ENCODE measurements at places on chromosomes 5 and 9. TPM values are rescaled to one million over a fixed set of nuclear protein-coding genes. Genes with fewer than 3 reads are reported as not detected.

The PTPA gene
- polyA plus RNA-seq: 12.2 TPM

The ZDHHC11 gene
- not detected for polyA plus RNA-seq

The PDE8B gene
- polyA plus RNA-seq: not detected

The EQTN gene
- polyA plus RNA-seq: 0.35 TPM

The FIBCD1 gene
- polyA plus RNA-seq: not detected

The ATP10B gene
- 1.0 TPM for polyA plus RNA-seq

The UGT3A2 gene
- not detected for polyA plus RNA-seq
